AG09319 (cell line): ENCODE measurements at places on chromosomes 3 and 15.

- no peak for DNase-seq
Measured at GRCh38 chr3:131731709-131732108, 228.9 kb upstream of the MRPL3 start.

GRCh38 chr15:74425630-74426029 lies 8.1 kb downstream of the SEMA7A start:
- DNase-seq = no peak

DNA sequence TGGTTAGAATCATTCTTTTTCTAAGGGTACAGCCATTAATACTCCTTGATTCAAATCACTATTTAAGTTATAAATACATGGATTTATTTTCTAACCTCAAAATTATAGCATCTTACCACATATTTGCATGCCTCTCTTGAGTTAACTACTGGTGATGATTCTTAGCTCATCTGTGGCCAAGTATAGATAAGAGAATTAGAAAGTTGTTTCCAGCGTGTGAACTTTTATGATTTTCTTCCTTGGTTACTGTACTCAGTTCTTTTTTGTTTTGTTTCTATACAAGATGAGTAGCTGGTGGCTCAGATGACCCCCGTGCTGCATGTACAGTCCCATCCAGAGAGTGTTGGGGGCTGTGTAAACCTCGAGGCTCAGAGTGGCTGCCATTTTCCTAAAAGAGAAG lies 124.6 kb downstream of the IGF1R start:
- DNase-seq = no peak

GRCh38 chr3:192795021-192795420 lies 67.7 kb upstream of the FGF12 start:
- no peak for DNase-seq

DNA sequence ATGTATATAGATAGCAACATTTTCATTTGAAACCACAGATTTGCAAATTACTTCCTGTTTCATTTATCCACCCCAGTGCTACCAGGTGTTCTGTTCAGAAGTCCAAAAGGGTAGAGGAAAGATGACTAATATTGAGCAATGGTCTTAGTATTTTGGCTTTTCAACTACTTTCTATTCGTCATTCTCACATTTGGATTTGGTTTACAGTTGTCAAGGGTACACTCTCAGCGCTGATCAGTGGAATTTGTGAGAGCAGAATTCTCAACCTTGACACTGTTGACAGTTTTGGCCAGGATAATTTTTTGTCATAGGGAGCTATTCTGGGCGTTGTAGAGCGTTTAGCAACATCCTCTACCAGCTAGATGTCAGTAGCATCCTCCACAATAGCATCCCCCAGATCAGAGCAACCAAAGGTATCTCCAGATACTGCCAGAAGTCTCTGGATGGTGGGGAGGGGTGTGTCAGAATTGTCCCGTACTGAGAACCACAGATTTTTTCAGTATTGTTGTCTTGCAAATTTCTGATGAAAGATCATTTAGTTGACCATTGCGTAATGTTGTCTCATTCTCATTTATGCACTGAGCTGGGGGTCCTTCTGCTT lies 4.2 kb downstream of the HMCES start:
- no peak for DNase-seq

GRCh38 chr15:64717735-64718495 lies 57.5 kb downstream of the RBPMS2 start:
- DNase-seq = no peak

DNA sequence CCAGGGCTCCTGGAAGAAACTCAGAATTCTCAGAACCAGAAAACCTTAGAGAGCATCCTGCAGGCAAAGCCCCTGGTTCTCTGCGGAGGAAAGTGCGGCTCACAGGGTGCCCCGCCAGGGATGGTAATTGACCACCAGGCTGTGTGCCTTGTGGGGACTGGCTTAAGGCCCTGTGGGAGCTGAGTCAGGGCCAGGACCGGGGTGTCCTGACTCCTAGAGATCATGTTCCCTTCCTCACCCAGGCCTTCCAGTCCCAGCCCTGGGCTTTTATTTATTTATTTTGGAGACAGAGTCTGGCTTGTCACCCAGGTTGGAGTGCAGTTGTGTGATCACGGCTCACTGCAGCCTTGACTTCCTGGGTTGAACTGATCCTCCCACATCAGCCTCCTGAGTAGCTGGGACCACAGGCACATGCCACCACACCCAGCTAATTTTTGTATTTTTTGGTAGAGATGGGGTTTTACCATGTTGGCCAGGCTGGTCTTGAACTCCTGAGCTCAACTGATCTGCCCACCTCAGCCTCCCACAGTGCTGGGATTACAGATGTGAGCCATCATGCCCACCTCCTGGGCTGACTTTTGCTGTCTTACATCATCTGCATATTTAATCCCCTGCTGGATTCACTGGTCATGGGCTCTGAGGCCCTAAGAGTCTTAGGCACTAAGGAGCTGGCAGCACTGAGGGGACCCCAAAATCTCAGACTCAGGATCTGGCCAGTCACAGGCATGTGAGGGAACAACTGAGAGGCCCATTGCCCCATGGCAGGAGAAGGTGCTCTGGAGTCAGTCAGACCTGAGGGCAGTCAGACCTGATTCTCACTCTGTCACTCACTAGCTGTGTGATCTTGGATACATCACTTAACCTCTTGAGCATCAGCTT lies 20.4 kb upstream of the LAMP3 start:
- DNase-seq = no peak
